NCI-H1417 (cell line): ENCODE measurements at places on chromosomes 1 and 21.

GRCh38 chr1:36706416-36706815 lies 223.7 kb upstream of the CSF3R start:
- DNase-seq: no peak

GRCh38 chr1:68401506-68401905 lies 48.2 kb downstream of the RPE65 start:
- no peak for DNase-seq

DNA sequence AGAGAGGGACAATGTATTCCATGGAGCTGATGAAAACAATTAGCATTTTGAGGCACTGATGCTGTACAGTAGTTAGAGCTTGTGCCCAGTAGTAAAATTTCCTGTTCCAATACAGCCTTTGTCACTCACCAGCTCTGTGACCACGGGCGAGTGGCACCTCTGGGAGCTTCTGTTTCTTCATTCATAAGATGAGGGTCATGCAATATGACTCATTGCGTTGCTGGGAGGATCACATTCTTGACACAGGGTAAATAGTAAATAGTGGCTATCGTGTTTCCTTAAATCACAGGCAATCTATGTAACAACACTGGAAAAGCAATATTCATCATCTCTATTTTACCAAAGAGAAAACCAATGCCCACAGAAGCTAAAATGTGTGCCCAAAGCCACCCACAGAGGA lies 4.5 kb upstream of the LRRC52 start:
- DNase-seq: no peak

DNA sequence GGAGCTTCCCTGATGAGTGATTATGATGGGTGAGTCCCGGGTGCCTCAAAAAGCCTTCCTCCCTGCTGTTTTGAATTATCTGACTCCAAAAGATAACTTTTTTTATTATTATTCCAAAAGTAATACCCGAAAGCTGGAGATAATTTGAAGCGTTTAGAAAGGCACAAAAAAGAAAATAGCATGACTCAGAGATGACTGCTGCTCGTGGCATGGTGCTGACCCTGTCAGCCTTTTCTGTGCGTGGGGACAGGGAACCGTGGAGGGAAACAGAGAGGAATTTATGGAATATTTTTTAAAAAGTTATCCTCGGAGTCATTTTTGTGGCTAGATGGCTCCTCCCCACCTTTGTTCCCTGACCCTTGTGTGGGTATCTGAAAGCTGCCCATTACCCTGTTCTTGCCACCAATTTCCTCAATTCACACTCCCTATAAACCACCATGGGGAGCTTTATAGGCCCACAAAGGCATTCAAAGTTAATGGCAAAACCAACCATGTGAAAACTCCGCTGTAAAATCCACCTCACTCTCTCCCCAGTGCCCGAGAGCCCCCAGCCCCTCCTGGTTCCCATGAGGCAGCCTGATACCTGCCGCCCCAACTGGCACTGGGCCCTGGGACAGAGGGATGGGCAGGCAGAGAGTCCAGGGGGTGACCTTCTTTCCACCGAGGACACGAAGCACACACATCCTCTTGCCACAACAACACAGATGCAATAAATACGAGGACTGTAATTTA lies 37.5 kb downstream of the IGSF21 start:
- DNase-seq: no peak

- no peak for DNase-seq
These were observed 465.2 kb downstream of the AJAP1 start for GRCh38 chr1:5119366-5120234.

DNA sequence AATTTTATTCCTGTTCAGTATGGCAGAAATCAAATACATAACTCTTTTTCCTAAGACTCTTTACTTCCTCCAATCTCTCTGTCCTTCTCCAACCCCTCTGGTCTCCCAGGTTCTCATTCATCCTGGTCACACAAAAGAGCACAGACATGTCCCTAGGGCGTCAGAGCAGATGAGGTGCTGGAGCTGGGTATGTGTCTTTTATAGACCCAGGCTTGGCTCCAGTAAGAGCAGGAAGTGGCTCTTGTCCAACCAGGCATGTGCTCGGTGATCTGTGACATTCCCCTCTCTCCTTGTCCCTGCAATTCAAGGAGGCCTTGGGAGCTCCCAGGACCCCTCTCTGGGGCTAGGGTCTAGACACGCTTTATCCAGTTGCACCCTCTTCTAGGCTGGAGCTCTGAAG lies 18.0 kb upstream of the LCE2D start:
- no peak for DNase-seq

DNA sequence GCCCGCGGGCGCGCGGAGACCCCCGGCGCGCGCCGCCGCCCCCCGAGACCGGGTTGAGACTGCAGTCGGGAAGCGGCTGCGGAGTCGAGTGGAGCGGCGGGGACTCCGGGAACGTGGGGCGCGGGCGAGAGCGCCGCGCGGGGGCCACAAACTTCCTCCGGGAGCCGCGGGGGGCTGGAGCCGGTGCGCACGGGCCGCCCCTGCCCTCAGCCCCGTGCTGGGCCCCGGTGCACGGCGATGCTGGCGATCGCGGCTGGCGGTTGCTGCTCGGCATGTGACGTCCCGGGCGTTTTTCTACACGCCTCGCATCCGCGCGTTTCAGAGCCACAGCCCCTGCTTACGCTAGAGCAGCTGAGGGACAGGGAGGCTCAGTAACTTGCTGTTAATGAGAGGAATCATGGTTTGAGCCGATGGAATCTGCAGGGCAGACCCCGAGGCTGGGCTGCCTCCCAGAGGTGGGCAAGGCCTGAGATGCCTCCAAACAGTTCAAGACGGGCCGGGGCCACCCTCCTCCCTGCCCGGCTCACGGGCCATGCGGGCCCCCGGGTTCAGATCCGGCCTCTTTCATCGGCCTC lies 520 bp downstream of the TMEM201 start:
- DNase-seq: peak; percentile 21

DNA sequence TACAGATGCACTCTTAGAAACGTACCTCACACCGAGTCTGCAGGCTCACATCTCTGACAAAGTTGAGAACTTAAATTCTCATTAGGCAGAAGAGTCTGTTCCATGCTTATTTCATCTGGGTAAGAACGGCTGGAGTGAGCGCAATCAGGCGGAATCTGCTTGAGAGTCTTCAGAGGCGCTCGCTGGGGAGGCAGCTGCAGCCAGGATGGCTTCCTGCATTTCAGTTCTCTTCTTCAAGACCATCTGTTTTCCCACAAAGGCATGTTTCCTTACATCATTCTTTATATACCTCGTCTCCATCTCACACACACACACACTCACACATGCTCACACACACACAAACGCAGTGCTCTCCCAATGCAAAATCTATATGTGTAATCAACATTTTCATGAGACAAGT lies 497.1 kb downstream of the AJAP1 start:
- no peak for DNase-seq

GRCh38 chr1:213622365-213623063 lies 365.3 kb upstream of the PROX1 start:
- DNase-seq: no peak

DNA sequence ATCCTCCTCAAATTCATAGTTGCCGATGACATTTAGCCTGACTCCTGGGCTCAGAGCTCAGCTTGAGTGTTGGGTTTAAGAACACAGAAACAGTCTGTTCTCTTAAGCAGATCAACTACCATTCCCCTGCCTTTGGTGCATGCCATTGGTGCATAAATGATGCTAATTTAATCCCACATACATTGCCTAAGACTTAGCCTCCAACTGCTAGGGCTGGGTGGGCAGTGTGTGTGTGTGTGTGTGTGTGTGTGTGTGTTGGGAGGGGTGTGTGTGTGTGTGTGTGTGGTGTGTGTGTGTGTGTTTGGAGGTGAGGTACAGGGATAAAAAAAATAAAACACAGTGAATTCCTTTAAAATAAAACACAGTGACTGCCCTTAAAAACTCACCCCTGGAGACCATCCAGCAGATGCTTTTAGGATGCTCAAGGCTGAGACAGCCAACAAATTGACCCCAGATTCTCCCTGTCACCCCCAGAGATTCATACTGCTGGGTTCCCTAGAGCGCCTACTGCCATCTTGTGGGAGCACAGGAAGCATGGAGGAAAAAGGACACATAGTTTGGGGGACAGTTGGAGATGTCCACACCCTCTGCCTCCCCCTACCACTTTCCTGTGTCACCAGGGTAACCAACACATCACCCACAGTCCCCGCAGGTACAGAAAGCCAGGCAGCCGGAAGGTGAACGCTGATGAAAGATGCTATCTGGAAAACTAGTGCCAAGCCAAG lies 30.6 kb downstream of the KLHDC7A start:
- DNase-seq: no peak

GRCh38 chr21:31078216-31078615 lies 39.9 kb upstream of the KRTAP19-8 start:
- no peak for DNase-seq

- DNase-seq: no peak
These were observed 24.6 kb downstream of the SYT2 start for GRCh38 chr1:202685641-202686040.

DNA sequence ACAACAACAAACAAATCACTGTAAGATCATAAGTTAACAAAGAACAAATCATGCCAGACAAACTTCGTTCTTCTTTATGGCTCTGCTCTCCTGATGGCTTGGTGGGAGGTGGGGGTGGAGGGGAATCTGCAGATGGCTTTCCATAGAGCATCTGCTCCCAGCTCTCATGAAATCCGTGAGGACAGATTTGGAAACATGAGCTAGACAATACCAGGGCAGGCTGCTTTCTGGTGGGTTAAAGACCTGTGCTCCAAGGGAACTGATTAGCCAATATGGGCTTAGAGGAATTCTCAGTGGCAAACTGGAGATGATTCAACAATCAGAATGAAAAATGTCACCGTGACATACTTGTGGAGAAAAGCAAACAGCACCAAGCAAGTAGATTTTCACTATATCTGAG lies 69.4 kb upstream of the TLR5 start:
- DNase-seq: no peak

DNA sequence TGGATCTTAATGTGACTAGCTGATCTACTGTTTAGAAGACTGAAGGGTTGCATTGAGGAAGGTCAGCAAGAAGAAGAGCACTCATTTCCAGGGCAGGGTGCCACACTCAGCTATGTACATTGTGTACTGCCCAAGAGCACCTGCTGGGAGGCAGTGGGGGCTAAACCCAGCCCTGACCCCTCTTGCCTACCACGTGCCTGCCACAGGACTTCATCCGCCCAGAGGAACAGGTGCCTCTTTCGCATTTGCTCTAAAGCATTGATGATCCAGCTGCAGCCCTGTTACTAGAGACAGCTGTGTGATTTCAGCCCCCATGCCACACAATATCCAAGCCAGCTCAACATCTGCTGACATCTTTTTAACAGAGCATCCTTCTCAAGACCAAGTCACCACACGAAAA lies 341.8 kb downstream of the LMX1A start:
- DNase-seq: no peak

DNA sequence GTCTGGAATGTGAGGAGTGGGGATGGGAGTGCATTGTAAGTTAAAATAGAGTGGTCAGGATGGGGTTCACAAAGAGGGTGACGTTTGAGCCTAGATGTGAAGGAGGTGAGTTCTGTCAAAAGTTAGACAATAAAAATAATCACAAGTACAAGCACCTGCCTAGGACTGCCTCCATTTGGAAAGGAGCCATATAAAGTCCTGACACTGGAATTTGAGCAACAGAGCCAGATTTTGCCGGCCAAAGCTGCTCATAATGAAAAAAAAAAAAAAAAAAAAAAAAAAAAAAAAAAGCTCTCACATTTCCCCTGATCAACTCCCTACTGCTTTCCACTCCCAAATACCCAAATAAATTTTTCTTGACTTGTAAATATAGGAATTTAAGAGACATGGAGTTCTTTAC lies 4.1 kb downstream of the PALMD start:
- no peak for DNase-seq

DNA sequence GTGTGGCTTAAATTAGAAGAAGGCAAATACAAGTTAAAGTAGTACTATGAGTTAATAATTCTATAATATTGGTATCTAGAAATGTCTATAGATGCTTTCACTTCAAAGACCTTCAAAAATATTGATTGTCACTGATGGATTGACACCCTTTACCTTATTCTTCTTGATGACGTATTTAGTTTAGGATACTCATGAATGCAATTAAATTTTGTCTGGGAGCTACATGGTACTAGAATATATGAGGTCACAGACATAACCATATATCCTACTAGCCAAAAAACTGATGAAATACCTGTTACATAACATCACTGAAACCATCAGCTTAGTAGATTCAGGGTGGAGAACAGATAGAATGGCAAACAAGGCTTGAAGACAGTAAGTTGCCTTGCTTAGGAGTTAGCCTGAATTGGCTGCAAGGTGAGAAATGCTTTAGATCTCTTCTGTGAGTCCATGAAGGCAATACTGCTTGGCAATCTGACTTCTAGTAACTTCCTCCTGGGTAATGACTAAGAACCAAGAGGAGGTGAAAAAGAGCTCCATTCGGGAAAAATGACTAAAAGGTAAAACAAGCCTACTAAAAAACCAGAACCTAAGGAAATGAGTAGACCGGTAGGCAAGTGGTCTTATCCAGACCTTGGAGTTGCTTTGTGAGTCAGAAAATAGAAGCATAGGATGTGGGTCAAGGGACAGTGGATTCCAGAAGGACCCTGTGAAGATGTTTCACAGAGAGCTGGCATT lies 16.9 kb upstream of the ARHGAP29 start:
- no peak for DNase-seq

DNA sequence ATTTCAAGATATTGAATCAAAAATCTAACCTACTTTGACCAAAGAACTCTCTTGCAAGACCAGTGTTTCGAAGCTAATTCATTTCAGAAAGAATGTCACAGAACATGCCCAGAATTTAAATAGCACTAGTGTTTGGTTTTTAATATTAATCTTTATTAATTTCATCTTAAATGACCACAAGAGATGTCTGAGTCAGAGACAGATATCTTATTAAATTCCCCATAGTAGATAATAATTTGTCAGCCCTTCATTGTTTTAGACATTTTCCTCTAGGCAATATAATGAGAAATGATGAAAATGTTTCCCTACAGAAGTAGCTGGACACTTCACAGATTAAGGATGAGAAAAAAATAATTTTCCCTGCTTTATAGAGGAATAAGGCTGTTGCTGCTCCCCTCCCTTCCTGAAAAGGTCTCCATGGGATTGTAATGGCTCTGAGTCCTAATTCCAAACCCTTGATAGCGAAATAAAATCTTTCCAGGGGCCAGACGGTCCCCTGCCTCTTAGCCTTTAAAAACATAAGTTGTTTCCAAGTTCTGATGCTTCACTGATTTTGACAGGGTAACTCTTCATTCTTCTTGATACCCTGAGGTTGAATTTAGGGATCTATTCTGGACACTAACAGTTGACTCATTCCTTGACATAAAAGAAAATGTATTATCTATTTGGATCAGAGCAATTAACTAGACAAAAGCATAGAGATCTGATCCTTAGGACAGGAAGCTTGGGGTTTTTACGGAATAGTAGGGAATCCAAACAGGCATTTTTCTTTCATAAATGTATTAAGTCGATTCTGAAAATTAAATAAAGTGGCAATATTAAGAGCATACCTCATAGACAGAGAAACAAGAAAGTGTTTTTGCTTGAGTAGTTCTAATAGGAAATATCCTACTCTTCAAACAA lies 820.8 kb downstream of the BRINP3 start:
- DNase-seq: no peak
